ENCODE measurements at places on chromosomes 16 and 17.

- H3K4me1 ChIP-seq, result no peaks in the 10 kb centered on the region
- no peaks in the 10 kb centered on the region for H3K36me3 ChIP-seq
- H3K4me3 ChIP-seq, result no peak overlapping the region
- no peak for DNase-seq
- H3K27me3 ChIP-seq, result peaks cover 10% of the 10 kb centered on the region
These were observed 426.1 kb upstream of the DYNLRB2 start for GRCh38 chr16:80114699-80115098.

DNA sequence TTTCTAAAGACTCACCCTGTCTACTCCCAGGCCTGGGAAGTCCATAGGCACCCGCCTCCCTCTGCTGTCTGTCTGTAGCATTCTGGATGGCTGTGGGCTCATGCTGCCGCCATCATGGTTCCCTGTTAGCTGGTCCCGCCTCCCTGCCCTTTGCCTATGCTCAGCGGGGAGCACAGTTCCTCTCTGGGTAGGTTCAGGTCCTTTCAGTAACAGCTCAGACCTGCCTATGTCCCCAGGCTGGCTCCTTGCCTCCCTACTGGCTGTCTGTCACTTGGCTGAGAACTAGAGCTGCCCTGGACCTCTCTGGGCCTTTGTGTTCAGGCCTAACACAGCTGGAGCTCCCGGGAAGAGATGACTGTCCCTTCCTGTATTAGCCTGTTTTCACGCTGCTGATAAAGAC is 317.9 kb downstream of the SNX29 start:
- no peak for DNase-seq
- no peaks in the 10 kb centered on the region for H3K27me3 ChIP-seq
- H3K27ac ChIP-seq, result no peak overlapping the region
- no peaks in the 10 kb centered on the region for H3K4me1 ChIP-seq
- peaks cover 15% of the 10 kb centered on the region for H3K36me3 ChIP-seq

- DNase-seq, result no peak
- no peaks in the 10 kb centered on the region for H3K27me3 ChIP-seq
- peaks cover 24% of the 10 kb centered on the region for H3K4me1 ChIP-seq
- peaks cover 10% of the 10 kb centered on the region for H3K36me3 ChIP-seq
- no peak overlapping the region for H3K4me3 ChIP-seq
These were observed 3.8 kb downstream of the G6PC3 start for GRCh38 chr17:44074231-44074910.

GRCh38 chr17:47698749-47699535 is 5.0 kb downstream of the TBKBP1 start:
- H3K27ac ChIP-seq, result peak overlapping the region; percentile 64
- H3K4me1 ChIP-seq, result peaks cover 79% of the 10 kb centered on the region
- peak; percentile 92 for DNase-seq
- peaks cover 36% of the 10 kb centered on the region for H3K36me3 ChIP-seq

DNA sequence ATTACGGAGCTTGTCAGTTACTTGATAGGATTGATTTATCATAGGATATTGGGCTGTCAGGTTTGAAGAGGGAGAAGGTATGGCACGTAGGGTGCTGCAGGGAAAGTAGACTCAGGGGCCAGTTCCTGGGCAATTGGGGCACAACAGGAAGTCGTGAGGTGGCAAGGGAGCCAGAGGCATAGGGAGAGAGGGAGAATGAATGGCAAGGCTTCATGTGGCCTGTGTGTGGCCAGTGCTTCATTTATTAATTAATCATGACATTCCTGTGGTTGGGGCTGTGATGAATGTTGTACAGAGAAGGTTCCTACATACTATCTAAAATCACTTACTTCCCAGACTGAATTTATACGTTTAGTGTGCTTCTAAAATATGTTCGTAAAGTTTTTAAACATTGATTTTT is 19.3 kb downstream of the MFSD11 start:
- H3K36me3 ChIP-seq, result peaks cover 12% of the 10 kb centered on the region
- no peak overlapping the region for H3K27ac ChIP-seq
- no peaks in the 10 kb centered on the region for H3K27me3 ChIP-seq
- DNase-seq, result no peak

DNA sequence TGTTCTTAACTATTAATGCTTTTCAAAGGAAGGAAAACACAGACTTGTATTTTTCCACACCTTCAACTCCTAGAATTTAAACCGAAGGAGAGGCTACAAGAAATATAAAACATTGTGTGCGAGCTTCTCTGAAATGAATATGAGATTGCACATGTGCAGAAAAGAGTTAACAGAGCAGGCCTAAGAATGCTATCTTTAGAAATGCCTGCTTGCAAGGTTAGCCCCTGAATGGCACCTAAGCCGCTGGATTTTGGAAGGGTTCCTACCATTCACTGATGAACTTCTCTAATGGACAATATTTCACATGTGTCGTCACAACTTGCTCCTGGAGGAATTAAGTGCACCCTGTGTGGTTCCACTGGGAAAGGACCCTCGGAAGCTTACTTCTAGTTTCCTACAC is 69.3 kb downstream of the FBXL20 start:
- H3K27me3 ChIP-seq, result no peaks in the 10 kb centered on the region
- H3K27ac ChIP-seq, result no peak overlapping the region
- H3K4me1 ChIP-seq, result no peaks in the 10 kb centered on the region
- H3K4me3 ChIP-seq, result no peak overlapping the region
- H3K36me3 ChIP-seq, result peaks cover 11% of the 10 kb centered on the region
- DNase-seq, result no peak

DNA sequence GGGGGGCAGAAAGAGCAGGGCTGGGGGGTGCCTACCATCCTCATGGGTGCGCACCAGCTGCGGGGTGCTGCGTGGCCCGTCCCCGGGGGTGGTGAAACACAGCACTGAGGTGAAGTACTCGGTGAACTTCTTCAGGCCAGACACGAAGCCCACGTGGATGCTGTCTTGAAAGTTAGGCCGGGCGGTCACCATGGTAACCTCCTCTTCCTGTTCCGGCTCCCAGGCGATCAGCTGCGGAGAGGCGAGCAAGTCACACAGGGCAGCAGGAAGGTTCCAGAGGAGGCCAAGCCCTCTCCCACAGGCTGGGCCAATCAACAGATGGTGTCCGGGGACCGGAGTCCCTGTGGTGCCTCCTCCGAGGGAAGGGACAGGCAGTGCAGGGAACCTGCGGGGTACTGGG is 90.1 kb upstream of the CDC42EP4 start:
- no peaks in the 10 kb centered on the region for H3K27me3 ChIP-seq
- DNase-seq, result peak; percentile 34
- no peak overlapping the region for H3K4me3 ChIP-seq
- H3K4me1 ChIP-seq, result no peaks in the 10 kb centered on the region
- H3K36me3 ChIP-seq, result no peaks in the 10 kb centered on the region
- no peak overlapping the region for H3K27ac ChIP-seq

GRCh38 chr16:10314317-10314716 is 71.5 kb upstream of the ATF7IP2 start:
- no peaks in the 10 kb centered on the region for H3K36me3 ChIP-seq
- no peaks in the 10 kb centered on the region for H3K27me3 ChIP-seq
- H3K4me3 ChIP-seq, result no peak overlapping the region

GRCh38 chr17:76932402-76933333 is 64.5 kb downstream of the MGAT5B start:
- H3K36me3 ChIP-seq, result no peaks in the 10 kb centered on the region
- no peak for DNase-seq

Data from activated naive CD4-positive, alpha-beta T cell treated with anti-CD3 and anti-CD28 coated beads for 36 hours (primary cell).